ENCODE measurements at places on chromosomes 7 and 10. TPM values are rescaled to one million over a fixed set of nuclear protein-coding genes. Genes with fewer than 3 reads are reported as not detected.

CYP3A4 gene
- total RNA-seq = not detected

NUP42 gene
- 46.1 TPM for total RNA-seq

CUL2 gene
- total RNA-seq = 23.9 TPM

DNAH11 gene
- total RNA-seq = 5.0 TPM

HOXA13 gene
- 0.11 TPM for total RNA-seq

SFTPA1 gene
- not detected for total RNA-seq

OGDH gene
- 41.8 TPM for total RNA-seq

WNT2 gene
- not detected for total RNA-seq

MRPS16 gene
- total RNA-seq = 60.8 TPM

SFRP5 gene
- total RNA-seq = 0.94 TPM

UFSP1 gene
- 12.3 TPM for total RNA-seq

HHEX gene
- total RNA-seq = 12.5 TPM

SSBP1 gene
- total RNA-seq = 487 TPM
